ELF-1 (cell line): ENCODE measurements at places on chromosomes 12 and 14.

DNA sequence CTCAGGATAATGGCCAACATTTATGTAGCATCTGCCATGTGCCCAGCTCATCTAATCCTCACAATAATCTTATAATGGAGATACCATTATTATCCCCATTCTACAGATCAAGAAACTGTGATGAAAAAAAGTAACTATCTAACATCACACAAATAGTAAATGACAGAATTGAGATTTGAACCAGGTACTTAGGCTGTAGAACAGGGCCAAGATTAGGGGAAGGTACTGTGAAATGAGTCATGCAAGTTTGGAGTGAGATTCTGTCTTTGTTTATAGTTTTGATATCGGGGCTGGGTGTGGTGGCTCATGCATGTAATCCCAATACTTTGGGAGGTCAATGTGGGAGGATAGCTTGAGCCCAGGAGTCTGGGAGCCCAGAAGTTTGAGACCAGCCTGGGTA is 1.3 kb upstream of the GNPTAB start:
- no peak for DNase-seq

DNA sequence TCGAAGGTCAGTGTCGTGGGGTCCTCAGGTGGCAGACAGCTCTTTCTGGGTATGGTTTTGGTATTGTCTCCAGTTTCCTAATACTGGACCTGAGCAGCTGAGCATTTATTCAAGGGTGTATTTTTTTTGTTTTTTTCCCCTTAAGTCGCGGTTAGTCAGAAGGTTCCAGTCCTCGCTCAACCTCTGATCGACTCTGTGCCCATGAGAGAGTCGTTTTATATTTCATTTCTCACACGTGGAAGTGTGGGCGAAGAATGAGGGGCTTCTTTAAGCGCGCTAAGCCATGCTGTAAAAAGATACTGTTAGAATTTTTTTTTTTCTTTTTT is 499 bp downstream of the MIPOL1 start:
- no peak for DNase-seq

- no peak for DNase-seq
Measured at GRCh38 chr12:122228092-122228491, 2.2 kb upstream of the DIABLO start.

DNA sequence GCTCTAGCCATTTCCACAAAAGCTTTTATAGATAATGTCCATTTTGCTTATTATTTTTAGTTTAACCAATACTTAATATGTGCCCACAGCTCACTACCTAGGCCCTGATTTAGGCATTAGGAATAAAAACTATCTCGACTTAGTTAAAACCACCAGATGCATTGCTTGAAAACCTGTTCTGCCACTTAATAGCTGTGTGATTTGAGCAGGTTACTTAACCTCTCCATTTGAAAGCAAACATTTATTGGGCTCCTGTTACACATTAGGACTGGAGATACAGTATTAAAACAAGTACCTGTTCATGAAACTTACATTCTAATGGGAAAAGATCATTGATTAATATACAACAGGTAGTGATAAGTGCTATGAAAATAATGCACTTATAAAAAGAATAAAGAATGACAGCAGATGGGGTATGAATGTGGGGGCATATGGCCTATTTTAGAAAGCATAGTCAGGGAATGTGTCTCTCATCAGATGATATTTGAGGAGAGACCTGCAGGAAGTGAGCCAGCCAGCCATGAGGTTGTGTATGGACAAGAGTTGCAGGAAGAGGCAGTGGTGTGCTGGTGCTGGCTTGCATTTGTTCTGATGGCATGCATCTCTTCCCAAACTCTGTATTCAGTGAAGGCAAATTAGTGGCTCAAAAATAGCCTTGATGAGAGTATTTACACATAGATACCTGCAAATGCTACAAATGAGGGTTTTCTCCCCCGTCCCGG is 34.3 kb downstream of the NOPCHAP1 start:
- no peak for DNase-seq

- peak; percentile 37 for DNase-seq
Measured at GRCh38 chr12:6274231-6275221, 36.0 kb upstream of the PLEKHG6 start.

- peak; percentile 42 for DNase-seq
Measured at GRCh38 chr12:68559984-68560850, 50.5 kb upstream of the RAP1B start.

DNA sequence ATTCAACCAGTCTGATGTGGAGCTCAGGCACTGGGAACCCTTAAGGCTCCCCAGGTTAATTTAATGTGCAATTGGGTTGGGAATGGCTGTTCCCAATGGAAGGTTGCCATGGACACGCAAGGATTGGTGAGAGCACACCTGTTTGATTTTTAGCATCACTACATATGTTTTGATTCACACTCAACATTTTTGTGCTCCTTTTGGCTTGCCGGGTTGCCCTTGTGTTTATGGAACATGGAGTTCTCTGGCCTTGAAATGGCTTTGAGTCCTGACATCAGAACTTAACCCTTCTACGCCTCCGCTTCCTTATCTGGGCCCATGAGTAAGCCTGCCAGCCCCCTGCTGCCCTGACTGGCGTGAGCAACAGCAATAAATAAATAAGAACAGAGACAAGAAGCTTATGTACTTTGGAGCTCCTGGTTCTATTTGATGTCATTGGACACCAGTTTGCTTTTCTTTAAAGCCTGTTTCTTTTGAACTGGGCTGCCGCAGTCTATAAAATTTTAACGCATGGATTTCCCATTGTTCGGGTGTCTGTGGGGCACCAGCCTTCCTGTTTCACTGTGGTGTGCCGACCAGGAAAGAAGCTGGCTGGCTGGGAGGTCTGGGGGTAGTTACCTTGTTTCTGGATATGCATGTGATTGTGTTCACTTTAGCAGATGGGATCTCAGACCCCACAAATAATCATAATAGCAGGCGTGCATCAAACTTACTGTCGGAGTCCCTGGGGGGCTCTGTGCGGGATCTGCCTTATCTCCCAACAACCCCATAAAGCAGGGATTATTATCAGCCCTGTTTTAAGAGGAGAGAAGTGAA is 27.8 kb downstream of the TBX3 start:
- peak; percentile 74 for DNase-seq

DNA sequence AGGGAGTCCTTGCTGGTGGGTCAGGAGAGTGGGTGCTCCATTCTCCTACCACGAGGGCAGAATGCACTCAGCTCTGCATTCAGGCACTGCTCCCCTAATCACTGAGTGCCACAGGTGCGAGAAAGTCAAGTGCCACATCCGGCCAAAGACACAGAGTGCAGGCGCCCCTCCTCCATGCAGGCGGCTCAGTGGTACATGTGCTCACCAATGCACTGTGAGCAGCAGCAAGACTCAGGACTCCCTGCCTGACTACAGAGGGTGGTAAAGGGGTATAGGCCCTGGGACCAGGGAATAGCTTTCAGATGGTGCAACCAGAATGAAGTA is 32.9 kb downstream of the ZFYVE21 start:
- DNase-seq, result no peak
